ENCODE measurements at places on chromosomes 16 and 17.

DNA sequence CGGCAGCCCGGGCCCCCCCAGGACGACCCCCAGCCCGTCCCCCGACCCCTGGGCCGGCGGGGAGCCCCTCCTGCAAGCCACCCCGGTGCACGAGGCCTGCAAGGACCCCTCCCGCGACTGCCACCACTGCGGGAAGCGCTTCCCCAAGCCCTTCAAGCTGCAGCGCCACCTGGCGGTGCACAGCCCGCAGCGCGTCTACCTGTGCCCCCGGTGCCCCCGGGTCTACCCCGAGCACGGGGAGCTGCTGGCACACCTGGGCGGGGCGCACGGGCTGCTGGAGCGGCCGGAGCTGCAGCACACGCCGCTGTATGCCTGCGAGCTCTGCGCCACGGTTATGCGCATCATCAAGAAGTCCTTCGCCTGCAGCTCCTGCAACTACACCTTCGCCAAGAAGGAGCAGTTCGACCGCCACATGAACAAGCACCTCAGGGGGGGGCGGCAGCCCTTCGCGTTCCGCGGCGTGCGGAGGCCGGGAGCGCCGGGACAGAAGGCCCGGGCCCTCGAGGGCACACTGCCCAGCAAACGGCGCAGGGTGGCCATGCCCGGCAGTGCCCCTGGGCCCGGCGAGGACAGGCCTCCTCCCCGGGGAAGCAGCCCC is 15.6 kb upstream of the ZFPM1 start:
- peak; percentile 69 for DNase-seq

- DNase-seq: no peak
These were observed 12.8 kb upstream of the AKAP1 start for GRCh38 chr17:57071991-57072944.

DNA sequence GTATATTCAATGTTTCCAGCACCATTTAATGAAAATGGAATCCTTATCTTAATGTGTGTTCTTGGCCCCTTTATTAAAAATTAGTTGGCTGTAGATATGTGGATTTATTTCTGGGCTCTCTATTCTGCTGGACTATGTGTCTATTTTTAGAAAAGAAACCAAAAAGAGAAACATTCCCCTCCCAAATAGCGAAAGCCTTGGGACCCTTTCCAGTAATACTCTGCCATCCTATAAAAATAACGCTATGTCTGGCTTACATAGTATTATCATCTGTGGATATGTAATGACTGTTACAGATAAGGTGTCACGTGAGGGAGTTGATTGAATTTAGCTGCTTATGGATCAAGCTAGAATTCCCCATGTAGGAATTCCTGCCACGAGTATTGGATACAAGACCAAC is 279.3 kb upstream of the KIF2B start:
- no peak for DNase-seq

- no peak for DNase-seq
These were observed 4.7 kb upstream of the CCL18 start for GRCh38 chr17:36059406-36059805.

DNA sequence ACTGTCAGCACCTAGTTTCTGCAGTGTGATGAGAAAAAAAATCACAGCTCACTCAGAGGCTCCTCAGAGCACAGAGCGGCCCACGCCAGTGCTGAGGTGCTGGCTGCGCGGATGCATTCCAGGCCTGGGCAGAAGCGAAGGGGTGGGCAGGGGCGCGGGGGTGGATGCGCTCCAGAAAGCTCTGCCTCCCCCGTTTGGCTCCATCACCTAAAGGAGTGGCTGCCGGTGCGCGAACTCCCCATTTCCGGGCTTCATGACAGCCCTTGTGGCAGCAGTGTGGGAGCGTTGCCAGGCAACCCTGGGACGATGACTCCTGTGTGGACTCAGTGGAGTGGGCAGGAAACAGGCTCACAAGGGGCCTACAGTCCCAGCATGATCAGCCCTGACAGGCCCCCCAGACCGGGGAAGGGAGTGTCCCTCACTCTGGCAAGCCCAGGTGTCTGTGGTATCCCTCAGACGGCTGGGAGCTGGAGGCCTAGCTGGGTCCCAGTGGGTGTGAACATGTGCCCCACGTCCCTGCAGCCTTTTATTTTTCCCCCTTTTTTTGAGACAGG is 32.8 kb upstream of the NUDT16L1 start:
- DNase-seq: peak; percentile 77

- no peak for DNase-seq
These were observed 14.5 kb upstream of the RANGRF start for GRCh38 chr17:8273884-8274444.

DNA sequence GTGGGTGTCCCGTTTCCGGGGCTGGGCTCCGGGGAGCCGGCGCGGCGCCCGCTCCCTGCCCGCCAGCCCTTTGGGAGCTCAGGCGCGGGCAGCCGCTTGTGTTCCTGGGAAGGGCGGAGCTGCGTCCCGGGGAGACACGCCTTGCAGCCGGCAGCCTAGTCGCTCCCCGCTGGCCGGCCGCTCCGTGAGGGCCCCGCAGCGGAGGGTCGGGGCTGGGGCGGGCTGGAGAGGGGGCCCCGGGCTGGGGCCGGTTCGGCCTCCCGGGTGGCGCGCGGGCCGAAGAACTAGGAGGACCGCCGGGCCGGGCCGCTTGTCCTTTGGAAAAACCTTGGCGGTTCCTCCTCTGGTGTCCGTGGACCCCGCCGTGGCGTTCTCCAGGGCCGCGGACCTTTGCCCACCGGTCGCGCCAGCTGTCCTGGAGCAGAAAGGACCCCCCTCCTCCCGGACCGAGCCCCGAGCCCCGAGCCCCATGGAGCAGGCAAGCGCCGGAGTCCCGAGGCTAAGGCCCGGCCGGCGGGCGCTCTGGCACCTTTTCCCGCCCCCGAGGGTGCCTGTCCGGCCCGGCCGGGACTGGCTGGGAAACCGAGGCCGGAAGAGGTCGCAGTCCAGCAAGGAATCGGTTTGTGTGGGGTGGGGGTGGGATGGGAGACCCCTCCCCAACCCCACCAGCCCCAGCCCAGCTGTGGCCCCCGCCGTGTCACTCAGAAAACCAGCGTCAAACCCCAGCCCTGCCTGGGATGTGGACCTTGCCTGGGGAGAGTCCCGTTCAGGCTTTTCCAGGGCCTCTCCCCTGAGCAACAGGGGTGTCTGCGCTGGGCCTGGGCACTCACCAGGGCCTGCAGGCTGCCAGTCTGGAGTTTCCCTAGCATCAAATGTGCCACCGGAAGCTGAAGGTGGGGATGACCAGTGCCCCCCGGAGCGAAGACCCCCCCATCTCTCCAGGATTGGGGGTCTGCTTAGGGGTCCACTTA is 6.8 kb upstream of the TBC1D3B start:
- no peak for DNase-seq

Data from CD4-positive, alpha-beta T cell treated with Interleukin-10 for 1 hour (primary cell).